ENCODE measurements at places on chromosomes 12 and 14. TPM values are rescaled to one million over a fixed set of nuclear protein-coding genes. Genes with fewer than 3 reads are reported as not detected.

DNA sequence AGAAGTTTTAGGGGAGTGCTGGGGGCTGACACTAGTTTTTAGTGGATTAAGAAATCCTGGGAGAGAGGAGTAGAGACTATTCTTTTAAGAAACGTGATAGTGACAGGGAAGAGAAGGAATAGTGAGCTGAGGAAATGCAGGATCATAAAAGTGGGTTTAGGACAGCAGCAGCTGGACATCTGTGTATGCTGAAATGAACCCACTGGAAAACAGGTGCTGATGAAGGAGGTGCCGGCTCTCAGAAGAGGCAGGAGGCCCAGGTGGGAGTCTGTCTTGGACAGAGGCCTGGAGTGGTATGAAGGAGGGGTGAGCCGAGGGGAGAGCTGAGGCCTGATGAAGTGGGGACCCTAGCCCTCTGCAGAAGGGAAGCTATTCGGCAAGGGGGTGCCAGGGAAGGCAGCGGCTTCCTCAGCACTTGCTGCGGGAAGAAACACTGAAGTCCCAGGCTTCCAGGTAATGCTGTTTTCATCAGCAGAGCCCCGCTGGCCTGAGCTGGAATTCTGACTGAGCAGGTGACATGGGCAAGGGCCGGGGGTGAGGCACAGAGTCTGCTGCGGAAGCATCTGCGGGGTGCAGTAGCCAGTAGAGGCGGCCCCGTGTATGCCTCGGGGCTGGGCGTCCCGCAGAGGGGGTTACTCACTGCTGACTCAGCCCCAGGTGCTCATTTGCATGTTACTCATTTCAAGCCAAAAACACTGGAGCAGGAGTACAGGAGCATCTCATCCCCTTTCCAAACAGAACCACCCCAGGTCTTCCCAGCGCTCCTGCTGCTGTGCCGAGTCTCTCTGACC is 89.7 kb downstream of the TMCC3 start:
- no peak overlapping the region for H3K27ac ChIP-seq
- H3K4me3 ChIP-seq = no peak overlapping the region
- DNase-seq = peak; percentile 48
- H3K27me3 ChIP-seq = peaks cover 16% of the 10 kb centered on the region
- H3K4me1 ChIP-seq = peaks cover 8% of the 10 kb centered on the region

Gene LLPH
- total RNA-seq = 26.0 TPM

Gene ERG28
- total RNA-seq = 25.6 TPM

DNA sequence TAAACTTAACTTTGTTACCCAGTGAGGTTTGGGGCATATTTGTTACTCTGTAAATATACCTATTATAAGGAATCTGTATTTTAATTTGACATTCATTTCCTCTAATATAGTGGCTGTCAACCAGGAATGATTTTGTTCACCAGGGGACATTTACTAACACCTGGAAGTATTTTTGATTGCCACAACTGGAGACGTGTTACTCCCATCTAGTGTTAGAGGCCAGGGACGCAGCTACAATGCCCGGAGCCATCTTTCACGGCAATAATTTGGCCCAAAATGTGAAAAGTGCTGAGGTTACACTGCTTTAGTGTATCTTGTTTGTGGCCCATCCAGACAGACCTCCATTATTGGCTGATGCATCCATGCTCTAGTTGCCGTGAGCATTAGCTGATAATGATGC is 881.3 kb upstream of the ATXN7L3B start:
- DNase-seq = no peak
- H3K4me3 ChIP-seq = no peak overlapping the region
- no peaks in the 10 kb centered on the region for H3K4me1 ChIP-seq

GRCh38 chr12:111826316-111826715 is 15.7 kb upstream of the MAPKAPK5 start:
- H3K4me1 ChIP-seq = no peaks in the 10 kb centered on the region
- H3K36me3 ChIP-seq = no peaks in the 10 kb centered on the region
- no peak for DNase-seq
- H3K27me3 ChIP-seq = peaks cover 9% of the 10 kb centered on the region
- H3K4me3 ChIP-seq = no peak overlapping the region

DNA sequence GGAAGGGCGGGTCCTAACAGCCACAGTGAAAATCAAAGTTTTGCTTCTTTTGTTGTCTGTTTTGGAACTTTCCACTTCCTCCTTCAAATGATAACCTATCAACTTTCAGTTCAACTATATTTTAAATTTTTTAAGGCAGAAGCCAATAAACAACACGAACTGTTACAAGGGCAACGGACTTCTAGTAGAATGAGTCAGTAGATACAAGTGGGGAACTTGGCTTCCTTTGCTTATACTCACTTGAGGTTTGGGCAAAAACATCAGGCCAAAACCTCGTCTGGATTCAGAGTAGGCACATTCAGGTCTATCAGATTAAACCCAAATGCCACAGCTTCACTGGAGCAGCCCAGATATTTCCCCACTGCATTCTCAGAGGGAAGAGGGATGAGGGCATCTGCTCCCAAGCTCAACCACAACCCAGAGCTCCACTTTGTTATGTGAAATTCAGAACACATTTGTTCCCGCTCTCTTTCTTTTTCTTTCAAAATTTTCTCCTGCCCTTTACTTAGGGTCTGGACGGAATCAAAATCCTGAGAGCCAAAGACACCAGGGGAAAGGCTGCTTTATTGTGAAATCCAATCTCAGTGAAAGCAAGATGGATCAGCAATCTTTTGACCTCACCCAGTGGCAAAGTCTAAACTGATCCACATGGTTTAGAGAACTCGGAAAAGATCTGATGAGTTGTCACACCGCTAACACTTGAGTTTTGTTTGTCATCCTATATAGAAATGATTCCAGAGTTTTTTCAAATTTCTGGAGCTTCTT is 152.5 kb upstream of the BTG1 start:
- no peak overlapping the region for H3K4me3 ChIP-seq
- peaks cover 14% of the 10 kb centered on the region for H3K4me1 ChIP-seq
- H3K36me3 ChIP-seq = peaks cover 2% of the 10 kb centered on the region
- peak overlapping the region; percentile 80 for H3K27ac ChIP-seq
- H3K27me3 ChIP-seq = no peaks in the 10 kb centered on the region
- DNase-seq = peak; percentile 39

Gene RD3L
- not detected for total RNA-seq

Gene ANKRD9
- total RNA-seq = 11.5 TPM

Gene CCDC38
- total RNA-seq = 0.49 TPM

- H3K27me3 ChIP-seq = no peaks in the 10 kb centered on the region
- H3K4me1 ChIP-seq = no peaks in the 10 kb centered on the region
- no peak overlapping the region for H3K27ac ChIP-seq
- H3K4me3 ChIP-seq = no peak overlapping the region
- DNase-seq = no peak
Observed at GRCh38 chr14:102125546-102125945, 14.2 kb upstream of the WDR20 start.

Gene MUCL1
- not detected for total RNA-seq

DNA sequence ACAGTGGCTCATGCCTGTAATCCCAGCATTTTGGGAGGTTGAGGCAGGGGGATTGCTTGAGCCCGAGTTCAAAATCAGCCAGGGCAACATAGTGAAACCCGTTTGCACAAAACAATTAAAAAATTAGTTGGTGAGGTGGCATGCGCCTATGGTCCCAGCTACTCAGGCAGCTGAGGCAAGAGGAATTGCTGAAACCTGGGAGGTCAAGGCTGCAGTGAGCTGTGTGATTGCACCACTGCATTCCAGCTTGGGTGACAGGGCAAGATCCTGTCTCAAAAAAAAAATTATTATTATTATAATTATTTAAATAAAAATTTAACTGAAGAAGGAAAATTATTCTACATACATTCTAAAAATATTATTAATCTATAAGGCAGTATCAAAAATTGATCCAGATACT is 164.1 kb downstream of the ITPR2 start:
- peaks cover 15% of the 10 kb centered on the region for H3K36me3 ChIP-seq
- DNase-seq = no peak
- H3K4me3 ChIP-seq = no peak overlapping the region
- H3K27ac ChIP-seq = no peak overlapping the region

GRCh38 chr14:53850714-53851296 is 105.8 kb downstream of the BMP4 start:
- peaks cover 3% of the 10 kb centered on the region for H3K27me3 ChIP-seq
- H3K4me3 ChIP-seq = no peak overlapping the region

Gene ARPC3
- total RNA-seq = 311 TPM

DNA sequence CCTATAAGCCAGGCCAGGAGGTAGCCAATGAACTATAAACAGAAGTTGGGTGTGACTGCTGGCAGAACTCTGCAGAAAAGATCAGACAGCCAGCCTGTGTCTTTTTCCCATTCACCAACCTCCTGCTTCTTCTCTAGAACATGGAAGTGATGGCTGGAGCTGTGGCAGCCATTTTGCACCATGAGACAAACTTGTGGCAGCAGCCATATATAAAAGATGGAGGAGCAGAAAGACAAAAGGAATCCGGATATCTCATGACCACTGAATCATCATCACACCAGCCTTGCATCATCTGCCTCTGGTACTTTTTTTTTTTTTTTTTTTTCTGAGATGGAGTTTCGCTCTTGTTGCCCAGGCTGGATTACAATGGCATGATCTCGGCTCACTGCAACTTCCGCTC is 8.7 kb downstream of the BEGAIN start:
- no peak for DNase-seq
- H3K4me1 ChIP-seq = no peaks in the 10 kb centered on the region
- H3K27me3 ChIP-seq = no peaks in the 10 kb centered on the region
- H3K36me3 ChIP-seq = no peaks in the 10 kb centered on the region
- no peak overlapping the region for H3K4me3 ChIP-seq

GRCh38 chr12:68612202-68612601 is 1.5 kb downstream of the RAP1B start:
- peak overlapping the region; percentile 91 for H3K4me3 ChIP-seq
- H3K27ac ChIP-seq = peak overlapping the region; percentile 98
- peaks cover 33% of the 10 kb centered on the region for H3K36me3 ChIP-seq
- no peaks in the 10 kb centered on the region for H3K27me3 ChIP-seq

Gene L3HYPDH
- 7.0 TPM for total RNA-seq

Gene ZBTB39
- total RNA-seq = 5.1 TPM

Gene ITGB7
- total RNA-seq = 32.3 TPM

Gene SCNN1A
- 0.20 TPM for total RNA-seq
